ENCODE measurements at places on chromosomes 12 and 14.

GRCh38 chr12:24881724-24882371 lies 67.1 kb downstream of the BCAT1 start:
- no peak for DNase-seq

DNA sequence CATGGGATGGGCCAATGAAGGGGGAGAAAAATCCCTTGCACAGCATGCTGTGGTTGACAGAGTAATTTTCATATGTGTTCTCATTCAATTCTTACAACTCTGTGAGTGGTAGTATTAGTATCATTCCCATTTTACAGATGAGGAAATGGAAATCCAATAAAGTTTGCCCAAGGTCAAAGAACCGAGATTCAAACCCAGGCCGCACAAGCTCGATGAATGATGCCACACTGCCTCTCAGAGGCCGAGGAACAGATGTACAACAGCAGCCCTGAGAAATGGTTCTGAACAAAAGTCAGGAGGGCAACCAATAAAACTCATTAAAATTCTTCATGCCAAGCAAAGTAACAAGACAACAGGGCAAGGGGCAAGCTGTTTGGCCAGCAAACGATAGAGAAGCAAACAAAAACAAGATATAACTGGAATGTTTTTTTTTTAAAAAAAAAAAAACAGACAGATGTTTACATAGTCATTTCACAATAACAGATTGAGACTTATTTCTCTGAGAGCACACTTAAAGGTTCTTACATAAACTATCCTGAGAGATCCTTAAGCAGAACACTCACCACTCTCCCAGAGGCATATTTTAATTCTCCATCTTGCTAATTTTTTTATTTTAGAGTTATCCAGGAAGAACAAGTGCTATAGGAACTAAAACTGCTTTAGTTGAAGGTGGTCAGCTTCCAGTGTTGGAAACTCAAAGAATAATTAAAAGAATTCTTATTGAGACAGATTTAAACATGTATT lies 85.8 kb downstream of the EXOC5 start:
- peak; percentile 43 for DNase-seq

DNA sequence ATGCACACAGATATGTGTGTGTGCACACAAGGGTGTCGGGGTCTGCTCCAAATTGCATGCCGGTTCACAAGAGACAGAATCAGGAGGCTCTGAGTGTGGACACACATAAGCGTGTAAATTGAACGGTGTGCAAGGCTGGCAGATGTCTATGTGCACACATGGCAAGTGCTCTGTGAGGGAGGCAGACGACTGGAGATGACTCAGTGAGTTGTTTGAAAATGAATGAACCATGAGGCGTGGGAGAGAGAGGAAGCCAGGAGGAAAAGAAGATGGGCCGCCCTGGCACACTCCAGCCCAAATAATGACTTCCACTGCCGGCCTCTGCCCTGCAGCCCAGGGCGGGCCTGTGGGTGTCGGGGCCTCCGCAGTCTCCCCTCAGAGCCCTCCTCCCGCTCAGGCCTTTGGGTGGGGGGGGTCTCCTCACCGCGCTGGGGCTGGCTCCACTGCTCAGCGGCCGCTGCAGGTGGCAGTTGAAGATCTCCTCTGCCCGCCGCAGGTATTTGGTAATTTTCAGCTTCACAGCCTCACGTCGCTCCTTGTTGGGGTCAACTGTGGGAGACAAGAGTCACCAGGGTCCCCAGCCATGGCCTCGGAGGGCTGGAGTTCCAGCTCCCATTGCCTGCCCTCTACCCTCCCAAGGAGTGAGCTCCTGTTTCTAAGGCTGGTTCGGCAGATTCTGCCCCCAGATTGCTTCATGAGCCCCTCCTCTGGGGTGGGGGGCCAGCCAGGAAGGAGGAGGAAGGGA lies 3.5 kb downstream of the RPS6KL1 start:
- DNase-seq, result no peak

DNA sequence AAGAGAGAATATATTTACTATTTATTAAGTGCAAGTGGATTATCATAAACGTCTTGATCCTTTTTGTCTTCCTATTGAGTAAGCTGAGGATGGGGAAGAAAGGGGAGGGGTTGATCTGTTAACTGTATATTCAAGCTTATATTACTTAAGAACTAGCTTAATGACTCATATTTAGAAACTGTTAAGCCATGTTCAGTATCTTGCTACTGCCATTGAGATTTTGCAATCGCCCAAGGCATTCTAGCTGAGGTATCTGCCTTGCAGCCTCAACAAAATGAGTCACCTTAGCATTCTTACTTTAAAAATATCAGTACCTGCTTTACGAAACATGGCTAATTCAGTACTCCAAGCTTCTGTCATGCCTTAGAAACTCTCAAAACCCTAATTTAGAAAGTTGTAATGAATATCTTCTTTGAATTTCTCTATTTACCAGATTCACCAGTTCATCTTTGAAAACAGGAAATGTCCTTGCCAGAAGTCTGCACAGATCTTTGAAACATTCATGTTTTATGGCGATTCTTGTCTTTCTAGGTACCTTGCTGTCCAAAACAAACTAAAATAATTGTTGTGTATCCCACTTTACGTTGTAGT lies 76.1 kb downstream of the ALG10B start:
- DNase-seq, result peak; percentile 79

DNA sequence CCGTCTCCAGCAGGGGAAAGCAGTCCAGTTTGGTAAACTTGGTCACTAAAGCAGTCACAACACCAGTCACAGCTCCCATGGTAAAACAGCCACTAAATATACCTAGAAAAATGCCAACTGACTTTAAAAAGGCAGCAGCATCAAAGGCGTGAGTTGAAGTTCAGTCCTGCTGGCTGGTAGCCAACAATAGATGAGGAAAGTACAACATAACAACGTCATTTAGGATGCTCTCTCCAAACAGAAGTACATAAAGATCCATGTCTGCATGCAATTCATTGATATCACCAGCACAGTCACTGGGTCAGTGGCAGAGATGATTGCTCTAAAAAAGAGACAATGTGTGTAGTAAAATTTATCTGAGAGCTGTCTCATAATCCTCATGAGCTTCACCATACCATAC lies 59.3 kb upstream of the TMPO start:
- no peak for DNase-seq

DNA sequence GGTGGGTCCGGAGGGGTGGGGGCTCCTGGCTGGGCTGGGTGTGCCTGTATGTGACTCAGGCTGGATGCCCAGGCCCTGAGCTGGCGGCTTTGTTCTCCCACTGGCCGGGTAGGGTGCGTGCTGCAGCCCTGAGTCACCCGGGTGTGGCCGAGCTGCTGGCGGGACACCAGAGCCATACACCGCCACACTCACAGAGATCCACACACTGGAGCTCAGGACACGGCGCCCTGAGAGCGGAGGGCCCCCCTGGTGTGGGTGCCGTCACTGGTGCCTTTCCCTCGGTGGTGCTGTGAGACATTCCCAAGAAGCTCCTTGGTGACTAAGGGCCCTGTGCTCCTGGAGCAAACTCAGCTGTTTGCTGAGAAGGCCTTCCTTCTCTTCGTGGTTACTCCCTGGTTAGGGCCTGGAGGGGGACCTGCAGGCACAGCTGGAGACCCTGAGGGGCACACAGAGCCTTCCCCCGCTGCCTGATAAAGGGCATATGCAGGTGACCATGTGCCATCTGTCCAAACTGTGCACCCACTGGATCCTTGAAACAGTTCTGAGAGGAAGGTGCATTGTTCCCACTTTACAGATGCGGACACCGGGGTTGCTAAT lies 44.3 kb downstream of the KRT80 start:
- peak; percentile 99 for DNase-seq

DNA sequence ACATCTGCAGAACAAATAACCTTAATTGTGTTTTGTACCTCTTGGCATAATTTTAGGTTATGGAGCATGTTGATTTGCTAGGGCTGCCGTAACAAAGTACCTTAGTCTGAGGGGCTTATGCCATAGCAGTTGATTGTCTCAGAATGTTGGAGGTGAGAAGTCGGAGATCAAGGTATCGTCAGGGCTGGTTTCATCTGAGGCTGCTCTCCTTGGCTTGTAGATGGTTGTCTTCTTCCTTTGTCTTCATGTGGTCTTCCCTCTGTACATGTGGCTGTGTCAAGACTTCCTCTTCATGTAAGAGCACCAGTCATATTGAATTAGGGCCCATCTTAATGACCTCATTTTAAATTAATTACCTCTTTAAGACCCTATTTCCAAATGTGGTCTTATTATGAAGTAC lies 64.4 kb upstream of the PTHLH start:
- DNase-seq, result no peak

GRCh38 chr12:101732318-101732717 lies 6.9 kb downstream of the SYCP3 start:
- DNase-seq, result no peak

- peak; percentile 34 for DNase-seq
Measured at GRCh38 chr12:6167327-6168280, 32.6 kb upstream of the CD9 start.

DNA sequence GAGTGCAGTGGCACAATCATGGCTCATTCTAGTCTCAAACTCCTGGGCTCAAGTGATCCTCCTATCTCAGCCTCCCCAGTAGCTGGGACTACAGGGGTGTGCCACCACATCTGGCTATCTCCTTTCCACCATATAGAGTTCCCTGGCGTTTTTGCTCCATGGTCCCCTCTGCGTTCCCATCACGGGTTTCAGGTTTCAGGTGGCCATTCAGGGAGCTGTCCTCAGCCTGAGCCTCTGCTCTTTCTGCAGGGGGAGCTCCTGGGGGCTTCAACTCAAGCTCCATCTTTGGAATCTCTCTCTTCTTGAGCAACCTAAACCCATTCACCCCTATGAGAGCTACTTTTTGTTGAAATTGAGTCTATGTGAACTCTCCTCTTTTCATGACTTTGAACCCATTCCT lies 11.6 kb downstream of the SMIM41 start:
- DNase-seq, result no peak
